ENCODE measurements at places on chromosomes 11 and 22.

GRCh38 chr11:110469127-110469526, 39.4 kb downstream of the FDX1 start:
- DNase-seq, result no peak

GRCh38 chr11:126175393-126175792, 36.1 kb downstream of the RPUSD4 start:
- no peak for DNase-seq

- DNase-seq, result peak; percentile 60
These were observed 11.9 kb downstream of the CHRM1 start for GRCh38 chr11:62909107-62909894.

GRCh38 chr22:44670220-44670988, 31.6 kb upstream of the PRR5 start:
- DNase-seq, result peak; percentile 41

- DNase-seq, result no peak
These were observed 57.9 kb downstream of the EFCAB6 start for GRCh38 chr22:43754176-43754575.

- no peak for DNase-seq
These were observed 196.3 kb upstream of the CADM1 start for GRCh38 chr11:115700496-115700895.

DNA sequence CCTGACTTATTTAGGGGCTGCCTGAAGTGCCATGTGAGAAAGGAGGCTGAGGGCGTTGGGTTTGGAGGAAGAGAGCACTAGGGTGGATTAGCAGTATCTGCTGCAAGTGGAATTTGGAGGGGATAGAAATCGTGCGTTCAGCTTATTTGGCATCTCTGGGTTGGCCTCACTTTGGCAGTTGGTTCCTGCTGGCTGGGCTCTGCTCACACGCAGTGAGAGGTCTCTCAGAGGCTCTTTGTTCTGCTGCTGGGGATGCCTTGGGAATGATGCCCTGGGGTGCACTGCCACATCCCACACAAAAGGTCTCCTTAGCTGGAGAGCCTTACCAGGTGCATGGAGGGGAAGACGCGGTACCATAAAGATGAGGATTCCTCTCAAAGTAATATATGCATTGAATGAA, 17.7 kb upstream of the MICAL2 start:
- DNase-seq, result no peak

GRCh38 chr11:114088836-114089235, 29.3 kb downstream of the ZBTB16 start:
- DNase-seq, result no peak

DNA sequence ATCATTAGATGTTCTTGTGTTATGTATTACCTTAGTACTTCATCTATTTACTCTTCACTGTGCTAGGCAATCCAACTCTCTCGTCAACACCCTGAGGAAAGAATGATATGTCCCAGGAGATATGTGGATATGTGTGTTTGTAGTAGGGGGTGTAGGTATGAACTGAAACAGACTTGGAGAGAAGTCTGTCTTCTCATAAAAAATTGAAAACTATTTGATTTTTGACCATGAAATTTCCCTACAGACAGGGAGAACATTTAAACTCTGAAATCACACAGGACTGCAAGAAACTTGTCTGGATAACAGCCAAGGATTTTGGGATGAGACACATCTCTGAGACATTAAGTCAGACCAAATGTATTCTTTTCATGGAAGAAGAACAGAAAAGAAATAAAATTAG, 967.0 kb upstream of the FAT3 start:
- DNase-seq, result no peak

DNA sequence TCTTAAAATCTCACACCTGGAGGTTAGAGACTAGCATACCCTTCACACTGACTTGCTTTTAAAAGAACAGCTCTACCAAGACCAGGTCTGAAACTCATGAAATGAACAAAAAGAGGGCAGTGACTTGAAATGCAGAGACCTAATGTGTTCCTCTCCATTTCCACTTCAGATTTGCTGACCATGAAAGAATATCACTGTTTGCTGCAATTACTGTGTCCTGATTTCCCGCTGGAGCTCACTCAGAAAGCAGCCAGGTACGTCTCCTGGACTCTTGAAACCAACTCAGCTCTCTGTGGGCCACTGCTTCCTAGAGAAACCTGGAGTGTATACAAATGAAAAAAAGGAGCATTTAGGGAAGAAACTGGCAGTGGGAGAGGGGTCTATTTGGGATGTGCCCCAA, 39.2 kb downstream of the ARFGAP2 start:
- DNase-seq, result no peak

- no peak for DNase-seq
These were observed 41.1 kb downstream of the AMOTL1 start for GRCh38 chr11:94809251-94809650.

GRCh38 chr11:17263769-17264168, 12.8 kb upstream of the NUCB2 start:
- no peak for DNase-seq

DNA sequence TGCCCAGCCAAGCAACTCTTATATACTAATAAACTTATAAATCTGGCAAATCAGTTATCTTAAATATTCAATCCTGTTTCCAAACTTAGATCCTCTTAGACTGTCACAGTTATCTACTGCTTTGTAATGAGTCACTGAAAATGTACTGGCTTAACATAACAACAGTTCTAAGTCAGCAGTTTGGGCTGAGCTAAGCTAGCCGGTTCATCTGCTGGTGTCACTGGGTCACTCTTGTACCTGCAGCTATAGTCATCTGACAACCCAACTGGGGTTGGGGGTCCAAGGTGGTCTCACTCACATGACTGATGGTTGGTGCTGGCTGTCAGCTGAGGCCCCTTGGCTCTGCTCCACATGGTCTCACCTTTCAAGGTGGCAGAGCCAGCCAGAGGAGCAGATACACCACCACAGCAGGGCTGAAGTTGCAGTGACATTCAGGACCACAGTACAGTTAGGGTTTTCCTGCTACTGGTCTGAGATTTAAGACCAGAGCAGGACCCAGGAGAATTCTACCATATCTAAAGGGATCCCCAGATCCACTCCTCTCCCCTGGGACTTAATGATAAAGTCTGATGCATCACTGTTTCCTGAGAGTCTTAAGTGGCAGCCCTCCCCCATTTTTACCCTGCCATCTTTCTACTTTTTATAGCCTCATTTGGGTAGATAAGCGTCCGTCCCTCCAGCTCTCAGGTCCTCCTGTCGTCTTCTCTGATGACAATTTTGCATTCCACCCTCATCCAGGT, 7.9 kb upstream of the MACROD1 start:
- DNase-seq, result no peak

- no peak for DNase-seq
These were observed 830.0 kb downstream of the NTM start for GRCh38 chr11:132200353-132200936.

DNA sequence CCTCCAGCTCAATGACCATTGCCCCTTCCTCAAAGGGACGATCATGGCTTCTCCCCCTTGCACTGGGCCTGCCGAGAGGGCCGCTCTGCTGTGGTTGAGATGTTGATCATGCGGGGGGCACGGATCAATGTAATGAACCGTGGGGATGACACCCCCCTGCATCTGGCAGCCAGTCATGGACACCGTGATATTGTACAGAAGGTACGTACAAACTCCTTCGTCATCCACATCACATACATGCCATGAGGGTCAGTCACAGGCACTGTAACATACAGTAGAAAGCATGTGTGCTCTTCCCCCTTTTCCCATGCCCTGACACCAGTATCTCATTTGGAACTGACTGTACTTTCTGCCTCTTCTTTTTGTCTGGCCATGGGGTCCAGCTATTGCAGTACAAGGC, 4.0 kb downstream of the TAF10 start:
- no peak for DNase-seq

GRCh38 chr11:15971215-15971546, 385.2 kb downstream of the SOX6 start:
- no peak for DNase-seq

- DNase-seq, result no peak
These were observed 1.7 kb downstream of the MLC1 start for GRCh38 chr22:50083462-50084079.

- no peak for DNase-seq
These were observed 5.6 kb upstream of the STARD10 start for GRCh38 chr11:72799441-72799840.

- DNase-seq, result no peak
These were observed 11.9 kb downstream of the LARGE1 start for GRCh38 chr22:33908171-33909074.

DNA sequence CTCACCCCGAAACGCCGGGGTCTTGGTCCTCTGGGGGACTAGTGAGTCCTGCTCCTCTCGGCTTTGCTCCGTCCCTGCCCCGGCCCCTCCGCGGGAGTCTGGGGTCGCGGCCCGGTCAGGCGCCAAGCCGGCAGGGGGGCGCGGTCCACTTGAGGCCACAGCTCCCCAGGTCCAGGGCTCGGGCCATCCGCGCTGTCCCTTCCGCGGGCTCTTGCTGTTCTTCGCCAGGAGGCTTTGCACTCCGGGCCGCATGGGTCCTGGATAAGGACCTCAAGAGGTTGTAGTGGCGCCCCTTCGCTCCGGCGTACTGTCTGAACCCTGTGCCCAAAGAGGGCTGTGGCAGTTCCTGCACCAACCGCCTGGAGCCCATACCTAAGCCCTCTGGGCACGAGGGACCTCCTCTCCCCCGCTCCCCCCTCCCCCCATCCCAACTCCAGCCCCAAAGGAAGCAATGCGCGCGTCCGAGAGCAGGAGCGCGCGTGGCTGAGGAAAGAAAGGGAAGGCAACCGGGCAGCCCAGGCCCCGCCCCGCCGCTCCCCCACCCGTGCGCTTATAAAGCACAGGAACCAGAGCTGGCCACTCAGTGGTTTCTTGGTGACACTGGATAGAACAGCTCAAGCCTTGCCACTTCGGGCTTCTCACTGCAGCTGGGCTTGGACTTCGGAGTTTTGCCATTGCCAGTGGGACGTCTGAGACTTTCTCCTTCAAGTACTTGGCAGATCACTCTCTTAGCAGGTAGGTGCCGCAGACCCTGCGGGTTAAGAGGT, at the start of gene ADM:
TSS of gene ADM (plus strand) at position 579 of the 767 bp plus-strand sequence. CDS start 628 bp downstream, outside the sequence.
- DNase-seq, result peak; percentile 98

GRCh38 chr11:24312464-24313238, 184.2 kb upstream of the LUZP2 start:
- DNase-seq, result no peak

GRCh38 chr11:83023410-83023809, 48.3 kb downstream of the RAB30 start:
- no peak for DNase-seq

- no peak for DNase-seq
These were observed 143.1 kb upstream of the DDI1 start for GRCh38 chr11:103893371-103893770.

DNA sequence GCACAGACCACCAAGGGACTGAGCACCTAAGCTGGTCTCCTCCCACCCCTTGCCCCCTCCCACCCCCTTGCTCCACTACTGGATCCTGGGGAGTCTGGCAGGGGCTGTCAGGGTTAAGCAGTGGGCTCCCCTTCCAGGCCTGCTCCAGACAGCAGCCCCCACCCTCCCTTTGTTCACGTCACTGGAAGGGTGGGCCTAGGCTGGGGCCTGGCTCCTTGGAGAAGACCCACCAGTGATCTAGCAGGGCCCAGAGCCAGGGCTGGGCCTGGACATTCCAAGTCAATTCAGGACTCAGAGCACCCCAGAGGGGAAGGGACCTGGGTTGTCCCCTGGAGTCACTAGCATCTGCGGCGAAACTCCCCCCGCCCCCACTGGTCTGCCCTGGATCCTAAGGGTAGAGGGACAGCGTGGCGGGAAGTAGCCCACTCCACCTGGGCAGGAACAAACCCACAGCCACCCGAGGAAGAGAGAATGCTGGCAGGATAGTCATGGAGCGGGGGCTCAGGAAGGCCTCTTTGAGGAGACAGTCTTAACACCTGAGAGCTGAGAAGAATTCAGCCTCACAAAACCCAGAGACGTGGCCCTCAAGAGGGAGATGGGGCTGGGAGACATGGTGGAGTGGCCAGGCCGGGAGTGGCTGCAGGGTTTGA, 45.8 kb downstream of the IGLL1 start:
- no peak for DNase-seq

All from suppressor macrophage treated with lipopolysaccharide for 4 hours (primary cell).